RWPE2 (cell line): ENCODE measurements at places on chromosomes 7 and 10.

DNA sequence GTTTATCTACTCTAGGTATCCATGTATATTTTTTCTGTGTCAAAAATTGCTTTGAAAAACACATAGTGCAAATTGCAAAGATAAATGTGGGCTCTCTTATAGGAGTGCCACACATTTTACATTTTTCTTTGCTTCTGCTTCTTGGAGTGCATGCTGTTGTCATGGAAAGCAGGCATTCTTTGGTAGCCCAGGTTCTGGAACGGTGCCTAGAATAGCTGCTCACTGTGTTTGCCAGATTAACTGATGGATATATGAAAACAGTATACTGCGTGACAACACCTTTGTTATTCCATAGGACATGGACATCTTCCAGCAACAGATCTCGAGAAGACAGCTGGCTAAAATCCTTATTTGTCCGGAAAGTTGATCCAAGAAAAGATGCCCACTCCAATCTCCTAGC, 13.4 kb downstream of the NIPSNAP2 start:
- DNase-seq: no peak

GRCh38 chr7:121192834-121193233, 136.0 kb upstream of the WNT16 start:
- DNase-seq: no peak

GRCh38 chr10:44858988-44859387, 52.1 kb upstream of the TMEM72 start:
- DNase-seq: no peak

GRCh38 chr7:121394709-121395140, 1.4 kb downstream of the FAM3C start:
- DNase-seq: no peak

GRCh38 chr10:21260506-21261149, 264.9 kb downstream of the SKIDA1 start:
- no peak for DNase-seq

GRCh38 chr7:139673762-139674161, 104.0 kb downstream of the HIPK2 start:
- no peak for DNase-seq

- DNase-seq: no peak
Measured at GRCh38 chr7:22935269-22935668, 78.7 kb downstream of the HYCC1 start.

DNA sequence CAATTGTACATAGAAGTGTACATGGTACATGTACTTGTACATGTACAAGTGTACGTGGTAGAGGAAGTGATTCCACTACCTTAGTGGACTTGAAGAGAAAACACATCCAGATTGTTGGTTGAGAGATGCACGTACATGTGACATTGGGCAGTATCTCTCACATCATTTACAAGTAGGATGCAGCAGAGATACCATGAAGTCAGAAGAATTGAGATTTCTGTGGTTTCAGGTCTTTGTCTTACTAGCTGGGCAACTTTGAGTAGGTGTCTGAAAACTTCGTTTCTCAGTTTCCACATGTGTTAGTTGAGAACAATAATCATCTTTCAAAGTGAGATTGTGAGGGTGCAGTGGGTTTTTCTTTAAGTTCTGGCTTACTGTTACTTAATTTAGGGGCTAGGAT, 21.5 kb downstream of the CLDN12 start:
- DNase-seq: no peak

- no peak for DNase-seq
Measured at GRCh38 chr10:87615856-87616255, 43.8 kb upstream of the PAPSS2 start.

GRCh38 chr7:104185346-104185745, 22.5 kb downstream of the ORC5 start:
- DNase-seq: no peak

- no peak for DNase-seq
Measured at GRCh38 chr7:130181263-130181605, 24.0 kb downstream of the TMEM209 start.

DNA sequence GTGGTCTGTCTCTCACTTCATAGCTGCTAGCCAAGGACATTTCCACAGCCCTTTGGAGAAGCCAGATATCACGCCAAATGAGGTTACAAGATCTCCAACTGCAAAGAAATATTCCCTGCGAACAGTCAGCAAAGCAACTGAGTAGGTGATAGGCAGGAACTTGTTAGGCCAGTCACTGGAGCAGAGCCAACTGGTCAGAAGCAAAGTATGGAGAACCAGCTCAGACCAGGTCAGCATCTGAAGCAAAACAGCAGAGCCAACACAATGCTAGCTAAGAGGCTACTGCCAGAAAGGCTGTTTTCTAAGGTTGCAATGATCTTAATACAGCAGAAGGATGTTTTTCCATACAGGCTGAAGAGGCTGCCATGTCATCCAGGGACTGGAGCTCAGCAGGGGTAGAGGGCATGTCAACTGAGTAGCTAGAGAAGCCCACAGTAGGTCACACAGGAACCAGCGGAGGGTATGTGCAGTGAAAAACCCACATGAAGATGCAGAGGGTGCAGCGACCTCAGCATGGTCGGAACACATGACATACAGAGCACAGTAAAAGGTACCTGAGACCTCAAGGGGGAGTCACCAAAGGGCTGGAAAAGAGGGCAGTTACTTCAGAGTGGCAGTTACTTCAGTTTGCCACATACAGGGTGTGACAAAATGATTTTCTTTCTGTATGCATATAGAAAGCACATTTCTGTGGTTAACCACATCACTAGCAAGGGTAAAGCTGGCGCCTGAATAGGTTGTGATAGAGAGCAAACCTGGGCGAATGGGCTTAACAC, 8.9 kb downstream of the SEC31B start:
- DNase-seq: no peak

DNA sequence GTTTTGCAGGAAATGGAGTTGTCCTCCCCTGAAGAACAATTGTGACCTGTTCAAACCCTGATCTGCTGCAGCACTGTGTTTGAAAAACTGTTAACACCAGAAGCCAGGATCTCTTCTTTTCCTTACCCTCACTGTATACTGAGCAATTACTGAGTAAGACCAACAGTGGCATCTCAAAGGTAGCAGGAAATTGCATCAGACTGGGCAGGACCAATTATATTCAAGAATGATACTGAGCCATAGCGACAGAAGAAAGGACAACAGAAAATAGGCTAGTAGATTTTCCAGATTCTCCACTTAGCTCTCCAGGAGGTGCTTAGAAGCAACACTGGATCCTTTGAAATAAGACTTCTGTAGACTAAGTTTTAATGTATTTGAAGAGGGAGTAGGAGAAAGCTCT, 57.4 kb upstream of the INHBA start:
- no peak for DNase-seq
